ENCODE measurements at places on chromosomes 1 and 21.
A peak's percentile ranks its signal among the peaks of the same experiment; 100 is the strongest.

- H3K27ac ChIP-seq, result no peak overlapping the region
- H3K4me3 ChIP-seq, result no peak overlapping the region
- H3K36me3 ChIP-seq, result no peaks in the 10 kb centered on the region
- DNase-seq, result no peak
- no peaks in the 10 kb centered on the region for H3K27me3 ChIP-seq
- H3K4me1 ChIP-seq, result no peaks in the 10 kb centered on the region
Measured at GRCh38 chr1:65577278-65577677, 156.8 kb downstream of the LEPR start.

DNA sequence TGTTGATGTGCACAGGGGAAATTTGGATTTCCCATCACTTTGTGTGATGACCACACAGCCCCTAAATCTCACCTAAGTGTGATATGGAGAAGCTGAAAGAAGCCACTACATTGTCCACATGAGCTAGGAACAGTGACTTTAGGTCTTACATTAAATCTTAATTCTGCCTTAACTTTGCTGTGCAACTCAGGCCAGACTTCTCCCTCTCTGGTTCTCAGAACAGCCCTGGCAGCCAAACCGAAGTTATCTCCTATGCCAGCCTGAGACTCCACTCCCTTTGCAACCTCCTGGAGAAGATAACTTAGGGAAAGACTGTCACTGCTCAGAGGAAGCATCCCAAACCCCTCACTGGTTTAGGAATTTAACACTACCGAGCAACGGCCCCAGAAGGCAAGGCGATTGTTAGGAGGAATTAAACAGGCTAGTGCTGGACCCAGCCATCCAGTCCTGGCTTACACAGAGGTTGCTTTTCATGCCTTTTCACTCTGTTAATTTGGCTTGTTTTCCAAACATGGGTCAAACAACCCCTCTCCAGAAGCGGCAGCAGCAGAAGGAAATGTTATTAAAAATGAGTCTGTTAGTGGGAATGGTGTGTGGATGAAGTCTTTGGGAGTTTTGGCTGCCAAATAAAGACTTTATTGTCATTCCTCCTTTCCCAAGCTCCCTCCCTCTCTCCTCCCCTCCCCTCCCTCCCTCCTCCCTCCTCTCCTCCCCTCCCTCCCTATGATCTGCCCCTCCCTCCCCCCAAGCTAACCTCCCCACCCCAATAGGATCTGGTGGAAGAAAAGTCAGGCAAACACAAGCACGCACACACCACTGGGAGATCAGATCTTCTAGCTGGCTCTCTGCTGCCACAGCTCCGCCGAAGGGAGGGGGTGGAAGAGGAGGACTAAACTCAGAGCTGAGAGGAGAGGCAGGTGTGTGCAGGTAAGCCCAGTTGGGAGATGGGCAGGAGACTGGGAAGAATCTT is at the start of gene PRELP:
Gene PRELP, plus strand, starts transcription at position 795 of the 970 bp plus-strand sequence. CDS start 7,379 bp downstream, outside the sequence.
- DNase-seq, result no peak
- no peak within 1 kb of the TSS for H3K27ac ChIP-seq
- H3K4me1 ChIP-seq, result no peaks in the 10 kb centered on the region
- no peak within 1 kb of the TSS for H3K4me3 ChIP-seq
- H3K27me3 ChIP-seq, result peaks cover 16% of the 10 kb centered on the region

DNA sequence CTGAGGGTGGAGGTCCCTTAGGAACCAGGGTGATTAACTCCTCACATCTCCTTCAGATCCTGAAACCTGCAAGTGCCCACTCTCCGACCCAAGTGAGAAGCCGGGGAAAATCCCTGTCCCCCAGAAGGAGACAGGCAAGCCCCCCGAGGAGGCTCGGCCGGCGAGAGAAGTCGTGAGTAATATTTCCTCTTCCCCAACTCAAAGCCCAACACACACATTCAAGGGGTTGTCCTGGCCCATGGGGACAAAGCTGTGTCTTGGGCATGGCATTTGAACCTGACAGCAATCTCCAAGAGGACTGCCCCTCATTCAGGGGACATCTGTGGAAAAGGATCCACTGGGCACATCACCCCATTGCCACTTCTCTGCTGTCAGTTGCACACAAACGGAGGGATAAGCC is 23.6 kb downstream of the VASH2 start:
- no peaks in the 10 kb centered on the region for H3K36me3 ChIP-seq
- no peak overlapping the region for H3K27ac ChIP-seq
- DNase-seq, result no peak

GRCh38 chr1:34984435-34984792 is 733 bp downstream of the TMEM35B start:
- peak overlapping the region; percentile 97 for H3K4me3 ChIP-seq
- DNase-seq, result peak; percentile 31
- H3K36me3 ChIP-seq, result peaks cover 14% of the 10 kb centered on the region
- peak overlapping the region; percentile 81 for H3K27ac ChIP-seq

- H3K27me3 ChIP-seq, result no peaks in the 10 kb centered on the region
- no peaks in the 10 kb centered on the region for H3K36me3 ChIP-seq
- peak; percentile 33 for DNase-seq
- peaks cover 67% of the 10 kb centered on the region for H3K4me1 ChIP-seq
Measured at GRCh38 chr1:51518033-51518585, 957 bp downstream of the EPS15 start.

GRCh38 chr1:202628646-202629215 is 81.5 kb downstream of the SYT2 start:
- no peak for DNase-seq
- peak overlapping the region; percentile 59 for H3K4me3 ChIP-seq
- peaks cover 64% of the 10 kb centered on the region for H3K4me1 ChIP-seq
- peak overlapping the region; percentile 51 for H3K27ac ChIP-seq
- no peaks in the 10 kb centered on the region for H3K36me3 ChIP-seq
- no peaks in the 10 kb centered on the region for H3K27me3 ChIP-seq

DNA sequence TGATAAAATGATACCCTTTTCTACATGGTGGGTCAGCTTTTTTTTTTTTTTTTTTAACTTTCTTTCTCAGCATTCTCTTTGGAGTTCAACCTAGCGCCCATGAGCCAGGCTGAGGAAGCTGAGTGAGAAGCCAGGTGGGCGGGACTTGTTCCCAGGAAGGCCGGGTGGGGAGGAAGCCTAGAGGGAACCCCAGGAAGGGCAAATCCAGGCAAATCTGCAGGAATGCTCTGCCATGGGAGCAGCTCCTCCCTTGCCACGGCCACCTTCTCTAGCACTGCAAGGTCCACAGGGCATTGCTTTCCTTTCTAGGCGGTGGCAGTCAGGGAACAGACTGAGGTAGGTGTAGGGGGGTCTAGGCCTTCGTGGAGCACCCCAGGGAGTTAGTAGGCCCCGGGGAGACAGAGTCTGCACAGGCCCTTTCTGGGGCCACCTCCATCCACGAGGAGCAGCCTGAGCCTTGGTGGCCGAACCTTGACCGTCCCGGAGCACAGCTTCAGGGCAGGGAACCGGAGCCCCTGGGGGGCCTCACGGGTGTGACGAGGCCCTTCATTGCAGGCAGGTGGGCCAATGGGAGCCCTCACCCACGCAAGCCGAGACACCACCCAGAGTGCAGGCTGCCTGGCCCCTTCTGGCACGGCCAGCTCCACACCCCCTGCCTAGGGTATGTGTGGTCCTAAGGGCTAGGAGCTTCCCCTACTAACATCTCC is 18.2 kb upstream of the CCDC27 start:
- H3K36me3 ChIP-seq, result peaks cover 20% of the 10 kb centered on the region
- no peaks in the 10 kb centered on the region for H3K27me3 ChIP-seq
- no peaks in the 10 kb centered on the region for H3K4me1 ChIP-seq
- H3K4me3 ChIP-seq, result no peak overlapping the region

- no peaks in the 10 kb centered on the region for H3K36me3 ChIP-seq
- no peak overlapping the region for H3K4me3 ChIP-seq
- no peaks in the 10 kb centered on the region for H3K4me1 ChIP-seq
- no peaks in the 10 kb centered on the region for H3K27me3 ChIP-seq
- no peak overlapping the region for H3K27ac ChIP-seq
- DNase-seq, result no peak
Measured at GRCh38 chr1:102901996-102902395, 206.3 kb downstream of the COL11A1 start.

- no peaks in the 10 kb centered on the region for H3K27me3 ChIP-seq
- H3K4me3 ChIP-seq, result no peak overlapping the region
- no peaks in the 10 kb centered on the region for H3K4me1 ChIP-seq
- no peak for DNase-seq
Measured at GRCh38 chr21:45334591-45335081, 46.9 kb upstream of the POFUT2 start.

- no peaks in the 10 kb centered on the region for H3K36me3 ChIP-seq
- H3K4me3 ChIP-seq, result no peak overlapping the region
- no peak overlapping the region for H3K27ac ChIP-seq
- no peaks in the 10 kb centered on the region for H3K27me3 ChIP-seq
- DNase-seq, result no peak
- no peaks in the 10 kb centered on the region for H3K4me1 ChIP-seq
Measured at GRCh38 chr1:201100169-201100930, 11.9 kb downstream of the CACNA1S start.

DNA sequence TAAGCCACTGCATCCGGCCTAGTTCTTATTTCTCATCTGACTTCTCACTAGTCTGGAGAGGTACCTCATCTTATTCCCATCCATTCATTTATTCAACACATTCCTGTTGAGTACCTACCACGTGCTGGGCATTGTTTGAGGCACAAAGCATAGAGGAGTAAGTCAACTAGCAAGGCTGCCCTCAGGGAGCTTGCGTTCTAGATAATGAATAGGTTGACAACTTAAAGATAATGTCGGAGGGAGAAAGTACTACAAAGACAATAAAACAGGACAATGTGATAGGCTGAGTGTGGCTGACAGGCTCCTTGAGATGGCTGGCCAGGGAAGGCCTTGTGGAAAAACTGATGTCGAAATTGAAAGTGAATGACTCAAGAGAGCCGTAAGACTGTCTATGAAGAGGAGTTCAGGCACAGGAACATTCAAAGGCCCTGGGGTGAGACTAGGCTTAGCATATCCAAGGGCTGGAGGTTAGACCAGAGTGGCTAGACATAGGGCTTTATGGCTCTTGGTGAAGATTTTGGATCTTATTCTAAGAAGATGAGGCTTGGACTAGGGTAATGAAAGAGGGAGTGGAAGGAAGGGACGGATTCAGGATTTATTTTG is 18.3 kb downstream of the SPATA21 start:
- no peak for DNase-seq
- H3K4me1 ChIP-seq, result peaks cover 18% of the 10 kb centered on the region
- H3K27me3 ChIP-seq, result no peaks in the 10 kb centered on the region
- no peaks in the 10 kb centered on the region for H3K36me3 ChIP-seq
- no peak overlapping the region for H3K4me3 ChIP-seq

- no peak overlapping the region for H3K27ac ChIP-seq
- no peak for DNase-seq
- H3K4me1 ChIP-seq, result no peaks in the 10 kb centered on the region
- no peaks in the 10 kb centered on the region for H3K27me3 ChIP-seq
Measured at GRCh38 chr21:14889080-14889810, 175.6 kb downstream of the NRIP1 start.

- H3K27me3 ChIP-seq, result no peaks in the 10 kb centered on the region
- DNase-seq, result no peak
Measured at GRCh38 chr1:77438236-77438913, 156.6 kb downstream of the AK5 start.

- H3K27ac ChIP-seq, result no peak overlapping the region
- peaks cover 15% of the 10 kb centered on the region for H3K4me1 ChIP-seq
- no peak overlapping the region for H3K4me3 ChIP-seq
Measured at GRCh38 chr1:25504706-25505595, 38.5 kb upstream of the LDLRAP1 start.

DNA sequence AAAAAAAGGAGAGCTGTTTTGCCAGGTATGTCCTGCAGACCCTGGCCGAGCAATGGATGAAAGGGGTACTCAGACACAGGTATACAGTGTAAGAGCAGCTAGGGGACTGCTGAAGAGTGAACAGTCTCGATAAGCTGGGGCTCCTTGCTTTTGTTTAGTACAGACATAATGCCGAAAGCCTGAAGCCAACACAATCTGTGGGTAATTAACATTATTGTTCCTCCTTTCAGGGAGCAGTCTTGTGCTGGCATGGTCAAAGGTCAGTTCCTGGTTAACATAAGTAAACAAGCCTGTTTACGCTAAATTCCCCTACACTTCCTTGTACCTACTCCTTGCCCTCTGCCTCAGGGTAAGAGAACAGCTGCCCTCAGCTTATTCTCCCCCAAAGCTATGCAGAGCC is 272.3 kb upstream of the ST6GALNAC5 start:
- H3K27ac ChIP-seq, result no peak overlapping the region
- no peaks in the 10 kb centered on the region for H3K4me1 ChIP-seq

DNA sequence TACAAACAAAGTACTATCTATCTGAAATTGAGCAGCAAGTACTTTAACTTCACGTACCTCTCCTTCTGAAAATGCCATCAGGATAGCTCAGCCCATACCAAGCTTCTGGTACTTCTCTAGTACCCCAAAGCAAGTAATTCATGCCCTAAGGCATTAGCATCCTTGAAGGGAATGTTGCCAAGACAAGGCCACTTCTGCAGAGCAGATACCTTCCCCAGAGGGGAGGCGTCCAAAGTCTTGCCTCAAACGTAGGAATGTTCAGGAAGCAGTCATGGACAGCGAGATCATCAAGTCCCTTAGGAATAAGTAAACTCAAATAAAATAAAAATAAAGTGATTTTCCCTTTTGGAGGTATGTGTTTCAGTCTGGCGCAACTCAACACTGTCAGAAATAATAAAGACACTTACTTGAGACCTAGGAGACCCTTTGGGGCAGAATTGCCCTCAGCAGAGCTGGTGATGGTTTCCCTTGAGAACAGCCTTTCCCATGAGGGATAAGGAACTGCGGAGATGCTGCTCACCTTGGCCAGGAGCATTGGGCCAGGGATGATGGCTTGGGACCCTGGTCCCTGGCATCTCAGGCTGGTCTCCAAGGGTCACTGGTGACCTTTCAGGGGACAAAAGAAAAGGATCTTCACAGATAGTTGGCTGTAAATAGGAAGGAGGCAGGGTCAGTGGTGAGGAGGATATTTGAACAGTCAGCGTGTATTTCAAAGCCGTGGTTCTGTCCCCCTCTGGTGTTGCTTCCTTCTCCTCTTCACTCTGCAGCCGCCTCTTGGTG is 522.9 kb downstream of the KIF26B start:
- no peak overlapping the region for H3K4me3 ChIP-seq
- no peaks in the 10 kb centered on the region for H3K4me1 ChIP-seq
- H3K27ac ChIP-seq, result no peak overlapping the region
